ENCODE measurements at places on chromosomes 4 and X.

GRCh38 chr4:22477136-22477812 is 38.6 kb downstream of the ADGRA3 start:
- DNase-seq, result no peak

GRCh38 chrX:63128509-63128908 is 222.6 kb downstream of the SPIN4 start:
- DNase-seq, result no peak

GRCh38 chrX:24245202-24245601 is 68.7 kb downstream of the SUPT20HL2 start:
- no peak for DNase-seq

- DNase-seq, result no peak
Observed at GRCh38 chr4:30716681-30717207, 3.4 kb upstream of the PCDH7 start.

DNA sequence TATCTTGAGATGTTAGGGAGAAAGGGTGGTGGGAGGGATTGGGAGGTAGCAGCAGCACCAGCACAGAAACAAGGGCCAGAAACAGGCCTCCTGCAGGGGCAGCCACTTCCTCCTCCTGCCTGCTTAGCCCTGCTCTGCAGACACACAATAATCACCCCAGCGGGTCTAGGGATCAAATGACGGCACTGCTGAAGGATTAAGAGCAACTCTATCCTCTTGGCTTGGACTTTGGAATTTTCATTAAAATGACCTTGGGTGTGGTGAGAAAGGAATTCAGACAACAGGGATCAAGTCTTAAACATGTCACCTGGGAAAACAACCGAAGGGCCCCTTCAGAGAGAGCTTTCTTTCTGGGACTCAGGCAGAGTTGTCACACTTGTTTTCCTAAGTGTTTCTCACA is 353.4 kb downstream of the SPRY1 start:
- DNase-seq, result no peak

- DNase-seq, result no peak
Observed at GRCh38 chr4:150145946-150146340, 67.7 kb downstream of the DCLK2 start.

GRCh38 chr4:63898961-63899360 is 510.3 kb downstream of the TECRL start:
- DNase-seq, result no peak

GRCh38 chr4:153676984-153677383 is 7.1 kb upstream of the TLR2 start:
- DNase-seq, result no peak

DNA sequence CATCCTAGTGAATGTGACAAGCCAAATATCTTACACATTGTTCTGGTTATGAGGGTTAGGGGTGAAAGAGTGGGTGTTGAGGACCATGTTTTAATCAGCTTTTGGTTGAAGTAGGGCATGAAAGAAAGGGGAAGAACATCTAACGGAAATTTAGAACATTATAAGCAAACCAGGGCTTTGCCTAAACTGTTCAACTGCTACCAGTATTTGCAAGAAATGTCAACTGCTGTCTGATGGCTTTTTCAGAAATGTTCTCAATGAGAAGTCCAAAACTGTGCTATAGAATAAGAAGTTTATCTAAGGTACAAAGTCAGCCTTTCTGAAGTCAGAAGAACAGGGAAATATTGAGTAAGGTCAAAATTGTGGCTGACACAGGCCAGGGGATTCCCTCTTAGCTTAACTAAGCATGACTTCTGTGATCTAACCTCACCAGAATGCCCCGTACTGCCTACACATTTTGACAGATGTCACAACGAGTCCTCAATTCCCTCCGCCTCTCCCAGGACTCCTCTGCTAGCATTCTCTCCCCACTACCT is 67.1 kb downstream of the DTHD1 start:
- DNase-seq, result no peak

DNA sequence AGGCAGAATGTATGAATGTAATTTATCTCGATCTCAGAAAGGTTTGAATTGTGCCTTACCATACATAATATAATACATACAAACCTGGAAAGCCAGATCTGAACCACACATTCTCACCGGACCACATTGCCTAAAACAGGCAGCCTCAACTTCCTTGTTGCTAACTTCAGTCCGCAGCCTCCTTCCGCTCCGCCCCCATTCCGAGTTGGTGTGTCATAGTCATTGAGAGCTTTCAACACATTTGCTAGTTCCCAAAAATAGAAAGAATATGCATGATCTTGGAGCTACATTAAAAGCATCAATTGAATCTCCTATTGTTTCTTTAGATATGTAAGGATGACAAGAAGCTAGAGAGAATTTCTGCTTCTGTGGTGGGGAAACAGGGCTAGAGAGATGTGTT is 127.2 kb downstream of the ARHGEF9 start:
- no peak for DNase-seq

- DNase-seq, result no peak
Observed at GRCh38 chrX:35015621-35016020, 73.0 kb downstream of the FAM47B start.

DNA sequence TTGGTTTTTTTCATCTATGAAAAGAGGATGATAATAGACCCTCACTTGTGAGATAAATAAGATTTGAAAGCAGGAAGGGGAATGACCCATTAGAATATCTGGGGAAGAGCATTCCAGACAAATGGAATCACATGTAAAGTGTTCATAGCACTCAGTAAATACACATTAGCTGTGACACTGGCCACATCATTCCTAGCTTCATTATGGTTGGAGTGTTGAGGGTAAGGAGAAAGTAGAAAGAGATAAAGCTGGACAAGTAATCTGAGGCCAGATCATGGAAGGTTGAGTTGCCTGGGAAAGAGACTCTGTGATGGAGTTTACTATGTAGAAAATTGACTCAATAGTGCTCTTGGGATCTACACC is 6.9 kb upstream of the PGRMC1 start:
- DNase-seq, result no peak

GRCh38 chr4:3202836-3203820 is 45.8 kb upstream of the MSANTD1 start:
- no peak for DNase-seq

GRCh38 chrX:805988-806387 is 175.4 kb downstream of the SHOX start:
- no peak for DNase-seq

GRCh38 chr4:14787894-14788293 is 214.4 kb upstream of the CPEB2 start:
- DNase-seq, result no peak

DNA sequence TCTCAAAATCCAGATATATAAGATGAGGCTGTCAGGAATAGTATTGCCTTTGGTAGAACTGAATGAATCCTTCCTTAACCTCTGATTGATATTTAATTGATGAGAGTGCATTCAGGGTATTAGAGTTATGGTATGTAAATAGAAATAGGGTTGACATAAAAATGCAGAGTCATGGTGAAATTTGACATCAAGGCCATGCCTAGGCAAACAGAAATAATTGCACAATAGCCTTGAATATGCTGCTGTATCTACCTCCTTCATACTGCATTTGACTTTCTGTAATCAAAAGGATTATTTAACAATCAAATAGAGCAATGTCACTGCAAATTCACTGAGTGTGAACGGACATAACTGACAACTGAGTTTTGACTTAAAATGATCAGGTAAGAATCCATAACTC is 1316.3 kb downstream of the STIM2 start:
- no peak for DNase-seq

DNA sequence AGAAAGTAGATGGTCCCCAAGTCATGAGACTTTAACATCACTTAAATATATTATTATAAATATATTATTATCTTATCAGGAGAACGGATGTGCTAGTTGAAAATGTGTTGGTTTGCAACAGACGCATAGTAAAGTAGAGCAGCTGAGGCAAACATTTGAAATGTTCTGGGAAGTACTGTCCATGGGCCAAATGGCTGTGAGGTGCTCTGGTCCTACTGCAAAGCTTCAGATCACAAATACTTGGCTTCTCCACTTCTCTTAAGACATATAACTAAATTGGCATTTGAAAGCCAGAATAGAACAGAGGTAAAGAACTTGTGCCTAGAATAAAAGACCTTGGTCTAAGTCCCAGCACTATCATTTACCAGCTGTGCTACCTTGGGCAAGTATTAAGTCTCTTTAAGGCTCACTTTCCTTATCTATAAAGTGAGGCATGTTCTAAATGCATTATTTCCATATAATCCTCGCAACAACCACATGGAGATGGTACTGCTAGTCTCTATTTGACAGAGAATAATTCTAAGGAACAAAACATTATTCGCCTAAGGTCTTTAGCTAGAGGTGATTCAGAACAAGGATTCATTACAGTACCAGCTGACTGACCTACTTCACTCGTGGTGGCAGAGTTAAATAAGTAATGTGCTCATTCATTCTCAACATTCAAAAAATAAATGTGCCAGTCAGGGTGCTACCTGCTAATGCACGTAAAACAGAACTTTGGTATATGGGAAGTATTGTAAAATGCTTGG is 297.1 kb downstream of the PPP3CA start:
- no peak for DNase-seq

DNA sequence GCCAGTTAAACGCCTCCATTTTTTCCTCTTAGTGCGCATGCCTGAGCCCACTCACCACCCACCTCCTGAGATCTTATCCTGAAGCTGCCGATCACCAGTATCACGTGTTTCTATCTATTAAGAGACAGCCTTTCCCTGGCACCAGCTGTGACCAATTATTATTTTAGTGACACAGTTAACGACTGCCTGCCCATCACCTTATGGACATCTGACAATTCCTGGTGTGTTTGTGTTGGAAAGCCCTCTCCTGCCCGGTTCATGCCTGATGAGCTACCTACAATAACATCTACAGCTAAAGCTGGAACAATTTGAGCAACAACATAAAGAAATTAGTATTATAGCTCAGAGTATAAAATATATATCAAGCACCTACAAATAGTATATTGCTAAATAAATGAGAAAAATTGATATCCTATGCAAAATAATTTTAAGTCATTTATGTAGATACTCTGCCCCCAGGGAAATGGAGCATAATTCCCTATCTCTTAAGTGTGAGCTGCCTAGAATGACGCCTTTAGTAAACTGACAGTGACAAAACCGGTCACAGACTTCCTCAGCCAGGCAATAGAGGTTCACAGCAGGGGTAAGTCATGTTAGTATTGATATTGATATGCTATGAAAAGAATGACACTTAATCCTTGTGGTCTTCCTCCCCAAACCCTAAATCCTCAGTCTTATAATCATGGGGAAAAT is 862.2 kb downstream of the TRAM1L1 start:
- DNase-seq, result no peak

DNA sequence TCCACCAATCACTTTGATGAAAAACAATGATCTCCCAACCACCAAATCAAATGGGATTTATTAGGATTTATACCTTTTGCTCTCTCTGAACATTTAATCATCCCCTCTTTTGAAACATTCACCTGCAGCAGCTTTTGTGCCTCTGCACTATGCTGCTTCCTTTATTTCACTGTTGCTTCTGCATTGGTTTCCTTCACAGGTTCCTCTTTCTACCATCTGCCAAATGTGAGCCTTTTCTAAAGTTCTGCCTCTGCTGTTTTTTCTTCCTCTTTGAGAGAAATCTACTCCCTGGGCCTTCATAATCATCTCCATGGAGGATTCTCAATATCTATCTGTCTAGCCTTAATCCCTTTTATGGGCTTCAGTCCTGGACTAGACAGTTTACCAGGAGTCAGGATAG is 24.7 kb downstream of the CUL4B start:
- no peak for DNase-seq

Measured in NCI-H1436 (cell line).